ENCODE measurements at places on chromosomes 7 and 10.

GRCh38 chr10:129156406-129156805 is 310.6 kb upstream of the MGMT start:
- DNase-seq, result no peak

- no peak for DNase-seq
Observed at GRCh38 chr7:5374464-5374863, 49.2 kb downstream of the TNRC18 start.

GRCh38 chr7:148672041-148672440 is 26.7 kb upstream of the CUL1 start:
- DNase-seq, result no peak

DNA sequence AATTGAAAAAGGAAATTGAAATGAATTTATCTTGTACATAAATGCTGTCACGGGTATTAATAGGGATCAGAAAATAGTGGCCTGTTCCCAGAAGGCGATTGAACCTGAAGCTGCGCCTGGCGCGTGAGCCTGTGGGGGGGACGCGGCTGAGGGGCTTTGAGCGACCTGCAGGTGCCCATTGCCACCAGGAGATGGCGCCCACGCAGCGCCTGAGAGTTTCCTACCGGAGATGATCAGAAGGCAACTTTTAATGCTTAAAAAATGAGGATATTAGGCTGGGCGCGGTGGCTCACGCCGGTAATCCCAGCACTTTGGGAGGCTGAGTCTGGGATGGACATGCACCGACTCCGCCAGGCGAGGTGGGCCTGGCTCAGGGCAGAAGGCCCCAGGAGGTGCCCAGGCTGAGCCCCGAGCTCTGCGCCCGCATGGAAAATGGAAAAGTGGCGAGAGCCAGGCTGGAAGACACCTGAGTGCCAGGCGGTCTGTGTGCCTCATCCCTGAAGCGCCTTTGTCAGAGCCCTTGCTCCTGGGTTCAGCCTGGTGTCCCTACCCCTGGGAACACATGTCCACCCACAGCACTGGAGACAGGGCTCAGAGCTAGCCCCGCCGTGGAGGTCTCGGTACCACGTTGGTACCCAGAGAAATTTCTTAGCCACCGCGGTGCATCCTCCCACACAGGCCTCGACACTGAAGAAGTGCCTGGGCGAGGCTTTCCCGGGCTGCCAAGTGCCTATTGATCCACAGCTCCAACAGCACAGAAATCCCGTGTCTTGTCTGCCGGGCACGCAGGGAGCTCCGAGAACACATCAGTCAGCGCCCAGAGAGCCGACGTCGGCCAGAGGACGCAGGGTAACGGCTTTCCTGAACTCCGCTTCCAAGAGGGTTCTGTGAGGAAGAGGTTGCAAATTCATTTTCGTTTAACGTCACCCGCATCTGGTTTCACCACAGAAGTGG is 117.4 kb downstream of the INPP5A start:
- peak; percentile 58 for DNase-seq

- peak; percentile 87 for DNase-seq
Observed at GRCh38 chr7:6516387-6516983, 34.8 kb downstream of the GRID2IP start.

DNA sequence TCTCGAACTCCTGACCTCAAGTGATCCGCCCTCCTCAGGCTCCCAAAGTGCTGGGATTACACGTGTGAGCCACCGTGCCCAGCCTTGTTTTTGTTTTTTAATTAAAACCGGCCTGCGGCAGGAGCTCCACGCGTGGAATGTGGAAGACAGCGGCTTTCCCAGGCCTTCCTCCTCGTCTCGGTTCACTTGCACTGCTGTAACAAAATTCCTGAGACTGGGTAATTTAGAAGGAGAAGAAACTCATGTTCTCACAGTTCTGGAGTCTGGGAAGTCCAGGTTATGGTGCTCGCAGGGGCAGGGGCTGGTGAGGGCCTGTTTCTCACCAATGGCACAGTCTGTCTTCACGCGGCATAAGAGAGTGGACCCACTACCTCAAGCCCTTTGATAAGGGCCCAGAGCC is 14.4 kb upstream of the CRYGN start:
- no peak for DNase-seq

DNA sequence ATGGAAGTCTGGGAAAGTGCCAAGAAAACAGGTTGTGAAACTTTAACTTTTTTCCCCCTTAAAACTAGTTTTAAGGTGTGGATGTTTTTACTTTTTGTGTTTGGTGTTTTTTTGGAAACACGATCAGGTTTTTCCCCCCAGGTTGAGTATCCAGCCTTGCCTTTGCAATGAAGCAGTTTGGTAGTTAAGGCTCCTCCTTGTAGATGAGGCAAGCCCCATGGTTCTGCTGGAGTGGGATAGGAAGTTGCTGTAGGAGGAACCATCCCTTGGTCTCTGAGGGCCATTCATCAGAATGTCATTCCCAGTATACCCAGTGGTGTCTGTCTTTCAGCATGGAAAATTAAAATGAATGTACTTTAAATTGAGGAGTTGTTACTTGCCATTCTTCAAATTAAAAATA is 2.7 kb downstream of the CUL1 start:
- peak; percentile 55 for DNase-seq

DNA sequence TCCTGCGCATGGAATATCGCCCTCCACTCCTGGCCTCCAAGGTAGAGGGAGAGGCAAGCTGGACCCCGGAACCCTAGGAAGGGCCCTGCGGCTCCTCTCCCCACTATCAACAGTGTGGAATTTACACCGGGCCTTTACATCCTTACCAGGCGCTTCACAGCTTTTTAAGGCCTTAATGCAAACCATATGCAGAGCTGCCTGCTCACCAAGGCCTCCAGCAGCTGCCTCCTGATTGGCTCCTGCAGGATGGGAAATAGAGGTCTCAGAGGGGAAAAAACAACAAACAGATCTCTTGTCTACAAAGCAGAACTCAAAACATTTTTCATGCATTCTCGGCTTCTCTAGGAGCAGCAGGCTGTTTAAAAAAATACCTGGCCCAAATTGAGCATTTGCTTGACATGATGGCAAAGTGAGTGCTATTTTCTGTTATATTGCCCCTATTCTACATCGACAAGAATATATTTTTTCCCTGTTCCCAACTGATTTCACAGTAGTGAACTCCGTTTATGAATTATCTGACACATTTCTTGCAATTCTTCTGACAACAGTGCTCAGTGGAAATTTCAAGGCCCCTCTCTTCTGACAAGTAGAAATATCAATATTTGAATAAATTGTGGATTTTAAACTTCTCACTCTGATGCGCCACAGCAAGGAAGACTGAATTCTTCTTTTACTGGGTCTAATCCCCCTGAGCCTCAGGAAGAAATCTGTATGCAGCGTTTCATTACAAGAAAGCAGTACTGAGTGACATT is 51.7 kb downstream of the EBF3 start:
- DNase-seq, result no peak

DNA sequence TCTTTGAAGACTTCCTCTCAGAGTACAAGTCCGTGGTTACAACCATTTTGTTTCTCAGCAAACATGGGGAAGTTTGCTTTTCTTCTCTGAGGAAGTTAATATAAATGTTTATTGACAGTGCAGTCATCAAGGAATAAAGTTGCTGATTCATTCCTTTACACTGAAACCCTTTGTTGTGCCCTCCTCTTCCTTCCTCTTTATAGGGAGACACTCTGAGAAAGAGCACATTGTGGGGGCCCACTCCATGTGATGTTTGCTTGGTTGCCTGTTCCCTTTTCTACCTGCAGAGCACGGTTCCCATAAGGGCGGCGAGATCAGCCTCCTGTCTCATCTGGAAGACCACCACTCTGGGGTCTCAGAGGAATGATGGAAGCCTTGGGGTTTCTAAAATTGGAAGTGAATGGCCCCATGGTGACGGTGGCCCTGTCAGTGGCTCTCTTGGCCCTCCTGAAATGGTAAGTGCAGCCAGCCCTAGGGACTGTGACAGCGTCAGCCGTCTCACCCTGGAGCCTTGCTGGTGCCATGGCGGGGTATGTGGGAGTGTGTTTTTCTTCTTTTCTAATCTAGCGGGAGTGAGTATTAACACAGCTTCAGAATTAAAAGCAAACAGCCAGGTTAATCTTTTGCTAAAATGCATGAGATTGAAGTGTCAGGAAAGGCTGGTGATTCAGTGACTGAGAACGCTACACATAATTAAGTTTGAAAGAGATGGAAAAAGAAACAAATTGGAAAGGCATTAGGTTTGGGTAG is at the start of gene TBXAS1:
TBXAS1 (plus strand) TSS at position 240 of the 750 bp plus-strand sequence; CDS start at position 367, 127 bp downstream.
- DNase-seq, result no peak

DNA sequence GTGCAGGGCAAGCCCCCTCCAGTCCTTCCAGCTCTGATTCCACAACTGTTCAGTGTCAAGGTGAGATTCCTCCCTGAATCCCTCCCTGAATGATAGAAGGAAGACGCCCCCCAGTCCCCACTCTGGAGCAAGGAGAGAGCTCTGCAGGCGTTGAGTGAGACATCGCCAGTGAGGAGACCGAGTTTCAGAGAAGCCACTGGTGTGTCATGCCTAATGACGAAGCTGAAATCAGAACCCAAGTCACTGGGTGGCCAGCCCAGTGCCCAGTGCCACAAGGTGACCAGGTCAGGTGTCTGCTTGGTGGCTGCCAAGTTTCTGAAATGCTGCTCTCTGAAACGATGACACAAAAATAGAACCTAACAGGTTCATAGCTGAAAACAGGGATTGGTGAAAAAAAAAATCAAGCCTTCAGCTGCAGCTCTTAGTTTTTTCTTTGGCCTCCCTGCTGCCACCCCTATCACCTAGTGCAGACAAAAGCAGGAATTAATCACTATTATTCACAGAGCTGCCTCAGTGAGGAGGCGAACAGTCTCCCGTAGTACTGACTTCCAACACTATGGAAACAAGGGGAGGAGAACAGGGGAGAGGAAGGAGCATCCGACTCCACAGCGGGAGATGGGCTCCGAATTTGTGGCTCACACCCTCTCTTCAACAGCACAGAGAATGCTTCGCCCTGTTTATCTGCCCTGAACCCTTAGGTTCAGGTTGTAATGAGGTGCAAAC is 153.5 kb downstream of the ARHGAP12 start:
- no peak for DNase-seq

DNA sequence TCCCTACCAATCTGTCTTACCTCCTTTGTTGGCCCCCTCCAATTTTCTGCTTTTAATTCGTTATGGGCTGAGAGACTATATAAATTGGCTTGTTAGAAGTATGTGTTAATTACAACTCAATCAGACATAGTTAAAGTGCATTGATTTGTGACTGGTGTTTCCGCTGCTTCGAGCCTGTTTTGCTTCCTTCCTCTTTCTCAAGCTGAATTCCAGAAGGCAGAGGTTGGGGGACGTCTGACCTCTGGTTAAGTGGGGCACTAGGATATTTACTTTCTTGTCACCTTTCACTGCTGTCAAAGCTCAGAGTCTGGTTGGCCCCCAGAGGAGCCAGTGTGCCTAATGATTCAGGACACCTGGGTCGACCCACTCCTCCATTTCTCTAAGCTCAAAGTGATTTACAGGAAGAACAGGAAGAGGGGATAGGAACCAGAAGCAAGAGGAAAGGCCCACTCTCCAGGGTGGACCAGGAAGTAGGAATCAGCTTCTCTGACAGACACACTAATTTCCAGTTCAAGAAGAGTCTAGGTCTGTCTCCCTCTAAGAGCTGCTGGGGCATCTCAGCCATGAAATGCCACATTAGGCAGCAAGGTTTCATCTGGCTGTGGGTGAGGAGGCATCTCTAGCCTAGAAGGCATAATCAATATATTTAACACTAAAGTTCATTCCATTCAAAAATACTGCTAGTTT is 397.2 kb upstream of the NPVF start:
- DNase-seq, result no peak

- no peak for DNase-seq
Observed at GRCh38 chr10:101054876-101055275, 6.9 kb upstream of the KAZALD1 start.

DNA sequence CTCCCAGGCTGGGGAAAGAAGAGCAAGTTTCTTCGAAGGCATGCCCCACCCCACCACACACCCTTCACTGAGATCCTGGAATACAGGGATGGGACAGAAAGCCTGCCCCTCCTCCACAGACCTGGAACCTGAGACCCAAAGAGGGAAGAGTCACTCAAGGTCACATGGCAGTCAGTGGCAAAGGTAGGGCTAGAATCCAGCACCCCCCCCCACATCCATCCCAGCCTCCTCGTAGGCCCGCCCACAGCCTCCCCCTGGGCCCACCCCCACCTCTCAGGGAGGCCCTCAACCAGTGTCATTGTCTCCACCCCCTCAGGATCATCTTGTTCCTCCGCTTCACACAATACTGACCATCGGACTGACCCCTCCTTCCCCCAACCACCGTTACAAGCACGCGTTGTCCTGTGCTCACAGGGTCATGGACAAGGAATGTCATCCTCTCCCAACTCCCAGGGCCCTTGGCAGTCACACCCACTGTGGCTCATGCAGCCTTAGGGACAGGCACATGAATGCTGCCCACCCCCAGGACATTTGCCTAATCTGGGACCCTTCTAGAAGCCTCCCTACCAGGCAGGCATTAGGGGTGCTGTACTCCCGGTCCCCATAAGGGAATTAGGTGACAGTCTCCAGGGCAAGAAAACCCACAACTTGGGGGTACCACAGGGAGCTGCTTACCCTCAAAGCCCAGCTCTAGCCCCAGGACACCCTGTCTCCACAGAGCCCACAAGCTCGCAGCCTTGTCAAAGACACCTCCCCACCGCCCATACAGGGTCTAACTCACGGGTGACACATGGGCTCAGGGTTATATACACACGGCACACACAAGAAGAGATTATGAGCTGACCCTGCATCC is 1.4 kb downstream of the KCNH2 start:
- DNase-seq, result no peak

DNA sequence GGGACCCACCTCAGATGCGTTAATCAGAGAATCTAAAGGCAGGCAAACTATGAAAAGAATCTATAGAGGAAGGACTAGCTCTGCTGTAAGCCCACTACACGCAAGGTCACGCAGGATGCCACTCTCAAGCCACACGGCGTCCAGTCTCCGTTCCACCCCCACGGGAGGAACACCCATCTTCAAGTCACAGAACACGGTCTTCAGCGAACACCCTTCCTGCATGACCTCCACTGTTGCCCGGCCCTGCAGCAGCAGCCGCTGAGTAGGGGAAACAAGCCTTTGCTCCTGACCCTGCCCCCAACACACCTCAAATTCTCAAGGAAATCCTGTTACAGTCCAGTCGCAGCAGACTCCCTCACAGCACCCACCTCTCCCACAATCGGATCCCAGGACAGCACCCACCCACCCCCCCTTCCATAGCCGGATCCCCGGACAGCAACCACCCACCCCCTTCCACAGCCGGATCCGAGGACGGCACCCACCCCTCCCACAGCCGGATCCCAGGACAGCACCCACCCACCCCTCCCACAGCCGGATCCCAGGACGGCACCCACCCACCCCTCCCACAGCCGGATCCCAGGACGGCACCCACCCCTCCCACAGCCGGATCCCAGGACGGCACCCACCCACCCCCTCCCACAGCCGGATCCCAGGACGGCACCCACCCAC is 133.7 kb downstream of the DIP2C start:
- DNase-seq, result no peak

Measured in mesenchymal stem cell (in vitro differentiated cells and primary cell).